ENCODE measurements at places on chromosomes 7 and 10.

- no peak for DNase-seq
Observed at GRCh38 chr7:151451626-151452571, 12.0 kb upstream of the CRYGN start.

DNA sequence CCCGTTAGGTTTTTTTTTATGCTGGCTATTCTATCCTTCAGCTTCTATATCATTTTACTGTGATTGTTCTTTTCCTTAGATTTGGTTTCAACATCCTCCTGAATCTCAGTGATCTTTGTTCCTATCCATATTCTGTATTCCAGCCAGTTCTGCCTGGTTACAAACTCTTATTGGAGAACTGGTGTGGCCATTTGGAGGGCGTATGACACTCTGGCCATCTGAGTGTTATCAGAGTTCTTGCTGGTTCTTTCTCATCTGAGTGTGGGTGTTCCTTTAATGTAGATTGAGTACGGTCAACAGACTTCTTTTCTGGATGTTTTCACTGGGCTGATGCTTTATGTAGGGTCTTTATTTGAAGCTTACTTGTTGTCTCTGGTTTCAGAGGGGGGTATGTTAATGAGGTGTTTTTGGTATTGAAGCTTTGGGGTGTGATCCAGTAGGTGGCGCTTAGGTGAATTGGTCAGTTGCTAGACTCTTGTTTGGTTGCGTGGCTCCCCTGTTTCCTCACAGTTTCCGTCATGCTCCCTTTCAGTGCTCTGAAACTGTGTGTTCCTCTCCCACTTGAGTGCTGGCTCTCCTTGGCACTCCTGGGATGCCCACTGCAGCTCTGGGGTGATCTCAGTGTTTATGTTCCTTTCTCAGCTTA lies 80.7 kb downstream of the FANK1 start:
- DNase-seq = no peak

GRCh38 chr10:9254353-9254752 lies 1199.9 kb downstream of the GATA3 start:
- no peak for DNase-seq

GRCh38 chr7:137948083-137948844 lies 53.6 kb downstream of the CREB3L2 start:
- no peak for DNase-seq

DNA sequence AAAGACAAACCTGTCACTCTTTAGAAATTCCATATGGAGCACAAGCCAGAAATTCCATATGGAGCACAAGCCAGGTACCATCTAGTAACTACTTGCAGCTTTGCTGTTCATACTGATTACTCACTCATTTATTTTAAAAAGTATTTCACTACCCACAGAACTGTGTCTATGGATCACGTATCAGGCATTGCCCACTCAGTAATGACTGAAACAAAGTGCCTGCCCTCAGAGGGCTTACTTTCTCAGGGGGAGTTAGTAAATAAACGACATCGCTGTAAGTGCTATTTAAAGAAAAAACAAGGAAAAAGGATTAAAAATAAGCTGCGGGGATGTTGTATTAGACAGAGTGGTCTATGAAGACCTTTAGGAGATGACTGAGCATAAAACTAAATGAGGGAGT lies 170.9 kb downstream of the GALNT11 start:
- no peak for DNase-seq

GRCh38 chr7:30869794-30870611 lies 41.6 kb upstream of the AQP1 start:
- no peak for DNase-seq

DNA sequence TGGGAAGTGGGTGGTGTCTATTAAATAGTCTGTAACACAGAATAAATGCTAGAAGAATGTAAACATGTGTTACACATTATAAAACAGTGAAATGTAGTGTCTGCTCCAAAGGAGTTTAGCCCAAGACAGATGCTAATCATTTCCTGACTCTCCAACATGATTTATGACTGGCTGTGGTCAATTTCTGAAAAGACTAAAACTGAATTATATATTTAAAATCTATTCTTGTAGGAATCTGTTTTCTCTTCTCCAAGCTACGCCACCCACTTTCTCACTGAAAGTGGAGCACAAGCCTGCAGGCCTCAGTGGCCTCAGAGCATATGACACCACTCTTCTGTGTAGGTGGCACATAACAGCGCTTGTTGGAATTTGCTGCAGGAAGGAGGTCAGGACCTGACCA lies 44.4 kb downstream of the CTTNBP2 start:
- DNase-seq = no peak

- no peak for DNase-seq
Observed at GRCh38 chr7:103691291-103691690, 245.3 kb upstream of the SLC26A5 start.

DNA sequence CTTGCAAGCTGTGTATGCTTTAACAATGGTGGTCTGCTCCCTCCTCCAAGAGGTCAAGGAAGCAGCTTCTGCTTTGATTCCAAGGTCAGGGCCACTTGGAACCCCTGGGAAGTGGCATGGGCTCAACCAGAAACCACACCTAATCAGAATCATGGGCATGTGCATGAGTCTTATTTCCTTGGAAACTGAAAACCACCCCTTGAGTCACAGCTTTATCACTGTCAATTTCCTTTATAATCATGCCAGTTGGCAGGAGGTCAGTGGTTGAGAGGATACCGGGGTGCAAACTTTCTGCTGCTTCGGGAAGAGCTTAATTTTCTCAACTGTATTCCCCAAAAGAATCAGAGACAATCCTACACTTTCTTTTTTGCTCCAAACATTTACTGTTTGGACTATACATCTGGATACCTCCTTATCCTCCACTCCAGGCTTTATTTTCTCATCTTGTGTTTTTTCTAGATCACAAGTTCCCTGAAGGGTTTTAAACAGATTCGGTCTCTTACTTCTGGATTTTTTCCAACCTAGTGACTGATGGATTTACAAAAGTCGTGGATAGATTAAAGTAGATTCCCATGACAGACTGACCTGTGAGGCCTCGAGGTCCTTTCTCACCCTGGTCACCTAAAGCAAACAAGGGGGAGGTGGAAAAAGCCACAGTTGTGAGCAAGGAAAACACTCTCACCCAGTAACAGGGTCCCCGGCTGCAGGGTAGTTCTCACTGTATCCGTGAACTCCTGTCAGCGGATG lies 36.0 kb downstream of the COL17A1 start:
- no peak for DNase-seq

DNA sequence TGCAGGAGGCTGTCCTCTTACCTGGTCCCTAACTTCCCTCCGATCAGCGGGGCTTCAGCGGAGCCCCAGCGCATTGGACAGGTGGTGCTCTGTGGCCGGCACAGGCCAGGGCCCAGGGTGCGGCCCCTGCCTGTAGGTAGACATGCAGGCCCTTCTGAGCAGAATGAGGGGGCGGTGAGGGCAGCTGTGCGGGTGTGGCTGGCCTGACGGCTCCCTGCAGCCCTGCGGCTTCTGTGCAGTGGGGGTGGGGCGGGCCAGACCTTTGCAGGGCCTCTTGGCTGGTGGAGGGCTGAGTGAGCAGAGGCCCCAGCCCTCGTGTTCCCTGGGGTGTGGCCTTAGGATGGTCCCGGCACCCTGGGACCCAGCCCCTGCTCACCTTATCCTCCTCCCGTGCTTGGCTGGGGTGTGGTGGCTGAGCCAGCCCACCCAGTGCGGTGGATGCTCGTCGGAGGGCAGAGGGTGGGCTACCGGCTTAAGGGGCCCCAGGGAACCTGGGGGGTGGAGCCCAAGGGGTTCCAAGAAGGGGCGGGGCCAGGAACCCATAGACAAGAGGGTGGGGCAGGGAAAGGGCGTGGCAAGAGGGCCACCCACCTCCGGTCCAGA lies 175.2 kb upstream of the TNRC18 start:
- DNase-seq = no peak

DNA sequence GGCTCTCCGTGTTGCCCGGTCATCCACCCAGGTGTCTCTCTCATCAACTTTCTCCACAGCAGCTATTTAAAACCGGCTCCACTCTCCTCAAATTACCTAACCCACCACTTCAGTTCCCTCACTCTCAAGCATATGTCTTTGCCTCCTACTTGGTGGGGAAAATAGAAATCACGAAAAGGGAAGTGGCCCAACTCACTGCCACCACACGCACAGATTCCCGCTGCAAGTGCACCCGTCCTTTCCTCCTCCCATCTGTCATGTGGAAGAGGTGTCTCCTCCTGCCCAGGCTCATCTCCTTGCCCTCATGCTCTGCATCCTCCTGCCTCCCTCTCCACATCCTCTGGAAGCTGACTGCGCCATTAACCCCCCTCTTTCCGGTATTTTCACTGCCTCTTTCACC lies 80.8 kb upstream of the MKX start:
- DNase-seq = no peak

- no peak for DNase-seq
Observed at GRCh38 chr10:59674215-59674836, 35.3 kb downstream of the SLC16A9 start.

- no peak for DNase-seq
Observed at GRCh38 chr7:135151132-135151531, 3.3 kb downstream of the TMEM140 start.

GRCh38 chr7:80453699-80454340 lies 58.0 kb downstream of the GNAT3 start:
- DNase-seq = no peak

GRCh38 chr10:35192645-35193249 lies 66.1 kb downstream of the CREM start:
- DNase-seq = no peak

GRCh38 chr7:128299109-128299607 lies 44.5 kb downstream of the RBM28 start:
- DNase-seq = no peak

- DNase-seq = no peak
Observed at GRCh38 chr7:82319674-82320118, 123.9 kb downstream of the CACNA2D1 start.

DNA sequence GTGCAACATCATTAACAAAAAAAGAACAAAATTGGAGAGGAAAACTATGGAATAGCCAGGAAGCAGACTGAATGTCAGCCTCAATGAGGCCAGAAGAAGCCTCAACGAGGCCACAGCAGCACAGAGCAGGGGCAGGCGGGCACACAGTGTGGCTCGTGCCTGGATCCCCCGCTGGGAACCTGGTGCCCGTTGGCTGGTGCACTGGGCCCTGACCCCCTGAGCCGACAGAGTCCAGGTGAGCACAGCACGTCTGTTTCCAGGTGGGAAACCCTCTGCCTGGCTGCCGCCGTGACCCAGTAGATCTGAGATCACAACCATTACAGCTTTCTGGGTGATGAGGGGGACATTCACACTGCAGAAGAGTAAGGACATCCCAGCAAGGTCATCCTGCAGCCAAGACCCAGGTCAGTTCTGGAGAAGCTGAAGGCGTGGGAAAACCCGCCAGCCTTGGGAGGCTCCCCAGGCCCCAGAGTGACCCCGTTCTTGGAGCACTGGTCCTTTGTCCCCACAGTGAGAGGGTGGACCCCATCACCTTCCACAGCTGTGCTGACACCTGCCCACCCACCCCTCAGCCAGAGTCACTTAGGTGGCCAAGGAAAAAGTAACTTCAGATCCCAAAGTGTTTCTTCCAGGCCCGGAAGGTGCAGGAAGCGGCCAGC lies 222.1 kb downstream of the ADARB2 start:
- no peak for DNase-seq

- no peak for DNase-seq
Observed at GRCh38 chr7:26284477-26284876, 7.2 kb upstream of the SNX10 start.

GRCh38 chr7:132964876-132965275 lies 117.0 kb downstream of the CHCHD3 start:
- no peak for DNase-seq

- no peak for DNase-seq
Observed at GRCh38 chr10:82213784-82214183, 338.8 kb downstream of the NRG3 start.

- no peak for DNase-seq
Observed at GRCh38 chr10:113179265-113179664, 229.2 kb downstream of the TCF7L2 start.

DNA sequence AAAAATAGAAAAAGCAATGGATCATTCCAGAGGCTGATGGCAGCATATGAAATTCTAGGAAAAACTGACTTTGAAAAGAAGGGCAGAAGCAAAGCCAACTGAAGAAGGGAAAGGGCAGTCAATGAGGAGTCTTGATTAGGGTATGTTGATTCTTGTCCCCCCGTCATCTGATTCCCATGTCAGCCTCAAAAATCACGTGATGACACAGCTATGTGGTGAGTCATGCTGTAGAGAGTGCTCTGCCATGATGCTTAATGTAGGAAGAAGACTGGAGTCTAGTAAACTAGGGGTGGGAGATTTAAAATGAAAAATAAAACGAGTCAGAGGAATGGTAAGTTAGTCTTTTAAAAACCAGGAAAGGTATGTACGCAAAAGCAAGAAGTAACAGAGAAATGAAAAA lies 3.9 kb upstream of the POU6F2 start:
- DNase-seq = no peak

GRCh38 chr10:77604063-77604462 lies 33.5 kb downstream of the KCNMA1 start:
- no peak for DNase-seq

DNA sequence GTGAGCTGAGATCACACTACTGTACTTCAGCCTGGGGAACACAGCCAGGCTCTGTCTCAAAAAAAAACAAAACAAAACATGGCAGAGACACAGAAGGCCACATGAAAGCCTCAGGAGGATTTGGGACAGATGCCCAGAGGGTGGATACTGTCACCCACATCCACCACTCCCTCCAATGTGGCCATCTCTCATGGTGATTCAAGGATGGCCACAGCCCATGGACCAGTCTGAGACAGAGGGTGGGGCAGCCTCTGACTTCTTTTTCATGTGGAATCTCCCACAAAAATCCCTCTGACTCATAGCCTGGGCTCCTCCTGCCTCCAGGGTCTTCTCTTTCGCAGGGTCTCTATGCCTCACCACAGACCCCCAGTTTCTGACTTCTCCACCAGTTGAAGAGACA lies 59.0 kb upstream of the GTF2I start:
- DNase-seq = no peak

DNA sequence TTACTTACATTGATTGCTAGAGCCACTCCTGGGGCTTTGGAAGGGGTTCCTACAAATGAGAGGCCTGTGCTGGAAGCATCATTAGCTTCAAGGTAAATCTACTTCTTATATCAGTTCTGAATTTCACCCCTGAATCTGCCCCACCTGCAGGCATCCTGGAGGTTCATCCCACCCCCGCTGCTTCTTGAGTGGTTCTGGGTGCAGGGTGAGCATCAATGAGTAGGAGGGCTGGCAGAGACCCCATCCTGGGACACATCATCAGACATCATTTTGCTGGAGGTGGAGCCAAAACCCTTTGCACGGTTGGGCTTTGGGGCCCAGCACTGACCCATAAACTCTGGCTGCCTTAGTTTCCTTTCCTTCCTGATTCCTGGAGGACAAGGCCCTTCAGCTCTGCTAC lies 143.7 kb downstream of the PTPN20 start:
- no peak for DNase-seq

DNA sequence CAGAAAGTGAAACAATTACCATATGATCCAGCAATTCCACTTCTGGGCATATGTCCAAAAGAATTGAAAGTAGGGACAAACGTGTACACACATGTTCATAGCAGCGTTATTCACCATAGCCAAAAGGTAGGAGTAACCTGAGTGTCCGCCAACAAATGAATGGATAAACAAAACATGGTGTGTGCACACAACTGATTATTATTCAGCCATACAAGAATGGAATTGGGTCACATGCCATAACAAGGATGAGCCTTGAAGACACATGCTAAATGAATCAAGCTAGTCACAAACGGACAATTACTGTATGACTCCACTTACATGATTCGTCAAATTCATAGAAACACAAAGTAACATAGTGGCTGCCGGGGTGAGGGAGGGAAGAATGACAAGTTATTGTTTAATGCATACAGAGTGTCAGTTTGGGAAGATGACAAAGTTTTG lies 4.1 kb upstream of the OIT3 start:
- DNase-seq = no peak
